ENCODE measurements at places on chromosomes 12 and 14.

GRCh38 chr14:65241125-65241752, 138.9 kb upstream of the MAX start:
- no peak for DNase-seq

DNA sequence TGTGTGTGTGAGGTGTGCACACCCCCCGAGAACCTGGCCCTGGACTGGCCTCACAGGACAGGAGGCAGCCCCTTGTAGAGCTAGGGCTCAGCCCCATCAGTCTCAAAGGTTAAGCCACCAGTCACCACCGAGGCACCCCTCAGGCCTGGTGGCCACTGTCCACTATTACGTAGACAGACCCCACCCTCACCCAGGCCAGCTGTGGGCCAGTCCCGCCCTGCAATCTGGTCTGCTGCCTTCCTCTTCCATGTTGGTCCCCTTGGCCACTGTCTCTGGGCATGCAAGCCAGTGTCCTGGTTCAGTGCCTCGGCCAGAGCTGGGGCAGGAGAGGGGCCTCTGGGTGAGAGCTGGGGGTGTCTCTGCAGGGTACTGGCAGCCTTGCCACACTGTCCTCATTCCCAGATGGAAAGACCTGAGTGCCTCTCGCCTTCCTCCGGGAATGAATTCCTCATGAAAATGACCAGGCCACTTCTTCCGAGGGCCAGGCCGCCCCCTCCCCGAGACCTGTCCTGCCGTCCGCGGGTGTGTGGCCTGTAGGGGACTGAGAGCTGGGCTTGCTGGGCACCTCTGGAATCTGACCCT, 897 bp upstream of the TEX22 start:
- no peak for DNase-seq

- no peak for DNase-seq
Observed at GRCh38 chr14:76331328-76332011, 44.5 kb upstream of the ESRRB start.

DNA sequence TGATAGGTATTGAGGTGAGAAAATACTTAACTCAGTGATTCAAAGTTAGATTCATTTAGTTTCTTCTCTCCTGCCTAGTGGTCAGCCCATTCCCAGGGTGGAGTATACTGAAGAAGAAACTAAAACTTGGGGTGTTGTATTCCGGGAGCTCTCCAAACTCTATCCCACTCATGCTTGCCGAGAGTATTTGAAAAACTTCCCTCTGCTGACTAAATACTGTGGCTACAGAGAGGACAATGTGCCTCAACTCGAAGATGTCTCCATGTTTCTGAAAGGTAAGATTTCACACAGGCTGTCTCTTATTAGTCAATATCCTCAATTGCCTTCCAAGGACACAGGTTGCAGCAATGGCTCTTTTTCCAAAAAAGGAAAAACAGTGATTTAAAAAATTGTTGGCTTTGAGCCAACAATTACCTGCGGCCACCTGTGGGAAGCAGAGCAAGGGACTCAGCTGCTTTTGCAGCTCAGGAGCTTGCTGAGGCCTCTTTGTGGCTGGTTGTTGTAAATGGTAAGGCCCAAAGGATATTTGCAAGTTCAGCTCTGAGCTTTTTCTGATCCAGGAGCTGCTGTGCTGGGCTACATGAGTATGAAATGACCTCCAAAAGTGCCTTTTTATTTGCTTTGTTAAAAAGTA, 33.9 kb downstream of the TPH2 start:
- no peak for DNase-seq

DNA sequence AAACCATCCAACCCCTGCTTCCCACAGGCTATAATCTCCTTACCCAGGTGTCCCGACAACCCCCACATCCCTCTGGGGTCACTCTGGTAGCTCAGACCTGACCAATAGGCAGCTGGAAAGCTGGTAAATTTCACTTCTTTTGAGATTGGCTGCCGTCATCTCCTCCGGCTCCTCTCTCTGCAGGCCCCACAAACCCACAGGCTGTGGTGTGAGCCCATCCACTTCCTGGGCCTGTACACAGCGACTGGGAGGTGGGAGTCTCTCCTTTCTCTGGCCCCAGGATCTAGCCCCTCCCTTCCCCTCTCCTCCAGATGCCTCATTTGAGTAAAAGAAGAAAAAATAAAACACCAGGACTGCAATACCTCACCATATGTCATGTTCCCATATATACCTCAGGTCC, 709 bp downstream of the INHBC start:
- DNase-seq, result no peak

DNA sequence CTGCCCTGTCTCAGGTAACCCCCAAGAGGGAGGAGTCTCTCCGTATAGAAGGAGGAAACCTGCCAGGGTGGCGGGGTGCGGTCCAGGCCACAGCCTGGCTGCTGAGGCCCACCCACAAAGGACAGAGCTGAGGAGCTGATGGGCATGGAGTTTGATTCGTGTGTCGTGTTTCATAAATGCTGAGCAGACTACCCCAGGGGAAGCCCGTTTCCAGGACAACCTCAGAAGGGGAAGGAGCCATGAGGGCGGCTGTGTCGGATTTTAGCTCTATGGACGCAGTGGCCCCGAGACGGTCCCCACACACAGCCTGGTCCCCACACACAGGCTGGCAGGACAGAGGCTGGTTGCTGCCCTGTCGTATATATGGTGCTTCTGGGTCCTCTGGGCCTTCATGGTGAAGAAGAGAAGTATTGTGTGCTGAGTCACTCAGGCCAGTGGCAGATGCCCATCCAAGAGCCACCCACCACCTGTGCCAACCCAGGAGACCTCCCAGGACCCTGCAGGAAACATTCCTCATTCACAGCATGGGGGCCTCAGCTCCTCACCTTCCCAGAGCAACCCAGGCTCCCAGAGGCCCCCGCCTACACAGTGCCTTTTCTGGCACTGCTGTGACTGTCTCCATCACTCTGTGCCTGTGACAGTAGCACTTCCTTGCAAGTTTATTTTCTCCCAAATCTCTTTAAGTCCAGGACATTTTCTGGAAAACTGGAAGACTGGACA, 63.1 kb upstream of the RIN3 start:
- DNase-seq, result no peak

DNA sequence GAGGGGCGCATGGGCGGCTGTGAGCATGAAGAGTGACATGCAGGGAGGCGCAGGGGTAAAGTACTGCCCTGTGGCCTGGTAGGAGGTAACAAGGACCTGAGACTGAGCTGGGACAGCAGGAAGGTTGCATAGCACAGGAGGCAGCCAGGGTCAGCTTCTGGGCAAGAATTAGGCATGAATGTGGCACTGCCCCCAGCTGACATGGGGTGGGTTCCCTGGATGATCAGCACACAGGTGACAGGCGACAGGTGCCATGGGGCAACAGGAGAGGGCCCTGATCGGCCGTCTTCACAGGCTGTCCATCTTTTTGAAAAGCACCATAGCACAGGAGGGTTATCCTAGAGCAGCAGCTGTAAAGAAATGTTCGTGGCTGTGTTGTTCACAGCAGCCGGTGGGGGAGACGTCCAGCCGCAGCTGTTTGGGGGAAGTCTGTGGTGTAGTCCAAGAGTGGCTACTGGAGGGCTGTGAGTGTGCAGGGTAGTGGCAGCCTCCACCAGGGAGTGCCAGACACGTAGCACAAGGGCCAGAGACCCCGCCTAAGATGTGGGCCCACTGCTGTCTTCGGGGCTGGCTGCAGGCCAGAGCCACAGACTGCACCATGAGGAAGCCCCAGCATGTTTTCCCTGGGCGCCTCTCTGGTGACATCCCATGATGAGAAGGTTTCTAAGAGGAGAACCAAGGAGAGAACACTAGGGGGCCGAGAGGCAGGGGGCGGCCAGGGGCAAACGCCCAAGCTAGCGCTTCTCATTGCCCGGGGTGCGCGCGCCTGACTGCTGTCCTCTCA, 8.4 kb downstream of the CLBA1 start:
- DNase-seq, result no peak

DNA sequence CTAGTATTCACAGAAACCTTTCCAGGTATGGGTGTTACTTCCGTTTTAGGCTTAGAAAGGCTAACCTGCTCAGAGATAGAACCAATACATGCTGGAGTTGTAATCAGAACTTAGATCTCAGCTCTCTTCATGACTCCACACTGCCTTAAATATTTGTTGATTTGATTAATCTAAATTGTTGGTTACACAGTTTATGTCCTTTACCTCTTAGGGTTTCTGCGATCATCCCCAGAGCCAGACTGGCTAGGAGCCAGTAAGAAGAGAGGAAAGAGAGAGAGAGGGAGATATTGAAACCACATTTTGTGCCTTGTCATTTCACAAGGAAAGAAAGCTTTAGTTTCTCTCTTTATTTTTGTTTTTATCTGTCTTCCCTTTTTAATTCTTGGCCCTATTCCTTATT, 16.8 kb upstream of the MGP start:
- DNase-seq, result no peak

- no peak for DNase-seq
Observed at GRCh38 chr12:96294831-96295230, 100.7 kb downstream of the ELK3 start.

DNA sequence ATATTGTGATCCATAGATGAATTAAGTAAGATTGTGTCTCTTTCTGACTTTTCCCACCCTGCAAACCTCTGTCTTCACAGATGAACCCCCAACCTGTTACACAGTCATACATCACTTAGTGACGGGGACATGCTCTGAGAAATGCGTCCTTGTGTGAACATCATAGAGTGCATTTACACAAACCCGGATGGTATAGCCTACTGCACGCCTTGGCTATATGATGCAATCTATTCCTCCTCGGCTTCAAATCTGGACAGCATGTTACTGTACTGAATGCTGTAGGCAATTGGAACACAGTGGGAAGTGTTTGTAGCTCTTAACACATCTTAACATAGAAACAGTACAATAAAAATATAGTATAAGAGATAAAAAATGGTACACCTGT, 7.4 kb upstream of the TESPA1 start:
- DNase-seq, result no peak

DNA sequence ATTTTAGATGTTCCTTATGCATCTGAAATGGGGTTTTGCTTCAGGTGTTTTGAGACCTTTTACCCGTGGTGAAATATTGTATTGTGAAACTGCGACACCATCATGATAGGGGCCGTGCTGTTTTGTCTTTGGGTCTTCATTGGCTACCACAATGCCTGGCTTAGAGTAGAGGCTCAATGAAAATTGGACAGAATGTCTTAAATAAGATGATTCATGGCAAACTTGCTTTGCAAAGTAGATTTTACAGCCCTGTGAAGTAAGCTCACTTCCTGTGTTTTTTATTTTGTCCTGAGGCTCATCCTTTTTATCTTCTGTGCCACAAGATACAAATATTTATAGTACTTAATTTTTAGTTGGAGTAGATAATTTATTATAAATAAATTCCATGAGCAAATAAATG, 111.3 kb upstream of the FRMD6 start:
- no peak for DNase-seq

DNA sequence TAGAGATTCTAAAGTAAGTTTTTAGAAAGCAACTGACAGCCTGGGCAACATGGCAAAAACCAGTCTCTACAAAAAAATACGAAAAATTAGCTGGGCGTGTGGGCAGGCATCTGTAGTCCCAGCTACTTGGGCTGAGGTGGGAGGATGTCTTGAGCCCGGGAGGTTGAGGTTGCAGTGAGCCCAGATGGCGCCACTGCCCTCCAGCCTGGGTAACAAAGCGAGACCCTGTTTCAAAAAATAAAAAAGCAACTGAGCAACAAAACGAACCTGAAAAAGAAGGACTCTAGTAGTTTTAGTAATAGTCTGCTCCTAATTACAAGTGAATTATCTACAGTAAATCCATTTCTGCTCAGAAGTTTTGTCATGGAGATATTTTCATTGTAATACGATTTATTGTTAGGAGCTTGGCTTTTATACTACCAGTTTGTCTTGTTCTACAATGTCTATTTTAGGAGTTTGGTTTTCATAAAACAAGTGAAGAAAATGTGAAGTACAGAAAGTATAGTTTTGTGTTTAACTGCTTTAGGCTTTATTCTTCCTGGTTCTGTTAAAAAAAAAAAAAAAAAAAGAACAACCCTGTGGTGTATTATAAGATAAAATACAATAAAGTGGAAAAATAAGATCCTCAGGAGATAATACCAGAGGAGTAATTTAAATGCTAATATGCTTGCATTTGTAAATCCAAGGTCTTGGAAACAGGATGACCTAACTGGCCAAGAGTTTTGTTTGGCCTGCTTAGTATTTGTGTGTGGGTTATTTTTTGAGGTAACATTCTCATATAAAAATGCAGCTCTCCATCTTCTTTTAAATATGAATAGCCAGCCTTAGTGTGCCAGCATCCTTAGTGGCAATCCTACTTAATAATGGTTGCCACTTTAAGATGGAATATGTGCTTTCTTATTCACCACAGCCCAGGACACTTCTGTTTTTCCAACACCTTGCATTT, 2.8 kb downstream of the TMX1 start:
- DNase-seq, result no peak

GRCh38 chr14:59836116-59836515, 34.5 kb downstream of the RTN1 start:
- no peak for DNase-seq

GRCh38 chr12:16090974-16091373, 179.8 kb downstream of the DERA start:
- no peak for DNase-seq

GRCh38 chr14:71451501-71451900, 480.7 kb upstream of the RGS6 start:
- DNase-seq, result no peak

DNA sequence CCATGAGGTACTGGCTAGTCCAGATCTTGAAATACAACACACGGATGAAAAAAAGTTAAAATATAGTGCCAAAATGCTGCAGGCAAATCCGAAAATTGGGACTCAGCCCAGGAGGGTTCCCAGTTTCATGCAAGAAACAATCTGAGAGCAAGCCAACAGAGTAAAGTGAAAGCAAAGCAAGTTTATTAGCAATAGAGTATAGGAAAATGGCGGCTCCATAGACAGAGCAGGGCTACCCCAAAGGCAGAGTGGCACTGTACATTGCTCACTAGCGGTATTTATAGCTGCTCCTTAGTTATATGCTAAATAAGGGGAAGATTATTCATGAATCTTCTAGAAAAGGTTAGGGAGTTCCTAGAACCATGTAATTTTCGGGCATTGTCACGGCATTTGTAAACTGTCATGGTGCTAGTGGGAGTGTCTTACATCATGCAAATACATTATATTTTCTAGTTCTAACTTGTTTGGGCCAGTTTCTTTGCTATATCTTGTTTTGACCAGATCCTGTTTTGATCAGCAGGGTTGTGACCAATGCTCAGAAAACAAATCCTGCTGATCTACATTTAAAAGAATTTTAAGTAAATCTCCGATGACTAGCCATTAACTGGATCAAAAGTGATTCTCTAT, 29.1 kb downstream of the RECQL start:
- no peak for DNase-seq

DNA sequence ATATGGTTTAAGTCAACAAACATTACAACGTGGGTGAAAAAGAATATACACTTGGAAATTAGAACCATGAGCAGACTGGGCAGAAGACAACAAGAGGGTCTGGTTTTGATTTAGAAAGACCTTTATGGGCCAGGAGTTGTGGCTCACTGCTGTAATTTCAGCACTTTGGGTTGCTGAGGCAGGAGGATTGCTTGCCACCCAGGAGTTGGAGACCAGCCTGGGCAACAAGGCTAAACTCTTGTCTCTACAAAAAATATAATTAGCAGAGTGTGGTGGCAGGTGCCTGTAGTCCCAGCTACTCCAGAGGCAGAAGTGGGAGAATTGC, 2.7 kb upstream of the NFKBIA start:
- DNase-seq, result no peak

- DNase-seq, result no peak
Observed at GRCh38 chr14:102903248-102903888, 19.1 kb upstream of the AMN start.

GRCh38 chr12:40022850-40023249, 83.0 kb downstream of the SLC2A13 start:
- no peak for DNase-seq
